ENCODE measurements at places on chromosomes 2 and 18.

DNA sequence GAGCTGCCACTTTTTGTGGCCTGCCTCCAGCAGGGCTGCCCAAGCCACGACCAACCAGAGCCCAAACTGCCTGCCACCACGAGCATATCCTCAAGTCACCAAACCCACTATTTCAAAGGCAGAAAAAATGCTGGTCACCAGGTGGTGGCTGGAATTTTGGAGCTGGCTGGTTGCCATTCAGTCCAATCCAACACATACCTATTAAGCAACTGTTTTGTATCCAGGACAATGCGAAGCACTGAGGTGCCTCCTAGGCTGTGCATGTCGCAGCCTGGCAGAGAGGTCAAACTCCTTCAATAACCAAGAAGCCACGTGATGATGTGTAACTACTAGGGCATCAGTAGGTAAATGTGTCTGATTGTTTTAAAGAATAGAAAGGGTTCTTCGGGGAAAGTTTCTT, 108.3 kb upstream of the PPP1CB start:
- no peak for DNase-seq

DNA sequence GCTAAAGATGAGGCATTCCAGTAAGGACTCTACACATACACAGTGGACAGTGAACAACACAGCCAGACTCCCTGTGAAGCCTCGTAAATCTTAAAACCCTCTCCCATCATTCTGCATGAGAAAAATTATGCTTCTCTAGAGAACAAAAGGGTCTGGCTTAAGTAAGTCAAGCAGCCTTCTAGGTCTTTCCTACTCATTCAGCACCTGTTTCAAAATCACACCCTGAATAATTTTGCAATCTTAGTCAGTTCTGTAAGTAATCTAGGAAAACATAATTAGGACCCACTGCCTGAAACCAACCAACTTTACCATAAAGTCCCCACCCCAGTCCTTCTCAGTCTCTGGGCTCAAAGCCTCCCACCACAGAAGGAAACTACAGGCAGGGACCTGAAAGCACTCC, 19.7 kb downstream of the IAH1 start:
- no peak for DNase-seq

- DNase-seq: no peak
Observed at GRCh38 chr2:148726228-148726627, 81.7 kb downstream of the EPC2 start.

GRCh38 chr18:57859314-57859713, 56.2 kb upstream of the ATP8B1 start:
- no peak for DNase-seq

DNA sequence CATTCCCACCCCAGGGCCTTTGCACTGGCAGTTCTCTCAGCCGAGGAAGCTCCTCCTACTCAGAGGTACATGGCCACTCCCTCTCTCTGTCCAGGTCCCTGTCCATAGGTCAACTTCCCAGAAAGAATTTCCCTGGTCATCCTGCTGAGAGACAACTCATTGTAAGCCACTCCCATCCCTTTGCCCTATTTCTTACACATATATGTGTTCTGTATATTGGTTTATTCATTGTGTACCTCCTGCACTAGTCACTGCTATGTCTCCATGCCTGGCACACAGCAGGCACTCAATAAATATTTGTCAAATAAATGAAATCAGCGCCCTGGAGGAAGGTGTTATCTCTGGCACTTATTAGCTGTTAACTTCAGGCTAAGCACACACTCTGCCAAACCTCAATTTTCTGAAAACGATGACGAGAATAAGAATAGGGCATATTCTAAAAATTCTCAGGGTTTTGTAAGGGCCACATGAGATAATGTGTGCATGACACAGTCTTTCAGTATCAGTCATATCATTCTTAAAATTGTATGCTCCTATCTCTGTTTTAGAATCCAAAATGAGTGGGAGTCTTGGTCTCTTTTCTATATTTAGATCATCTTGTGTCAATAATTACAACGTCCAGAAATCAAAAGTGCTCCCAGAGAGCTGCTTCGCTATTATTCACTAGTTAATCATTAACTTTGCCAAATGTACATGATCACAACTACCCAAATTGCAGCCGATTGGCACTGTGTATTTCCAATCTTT, 198.0 kb downstream of the ALK start:
- no peak for DNase-seq

DNA sequence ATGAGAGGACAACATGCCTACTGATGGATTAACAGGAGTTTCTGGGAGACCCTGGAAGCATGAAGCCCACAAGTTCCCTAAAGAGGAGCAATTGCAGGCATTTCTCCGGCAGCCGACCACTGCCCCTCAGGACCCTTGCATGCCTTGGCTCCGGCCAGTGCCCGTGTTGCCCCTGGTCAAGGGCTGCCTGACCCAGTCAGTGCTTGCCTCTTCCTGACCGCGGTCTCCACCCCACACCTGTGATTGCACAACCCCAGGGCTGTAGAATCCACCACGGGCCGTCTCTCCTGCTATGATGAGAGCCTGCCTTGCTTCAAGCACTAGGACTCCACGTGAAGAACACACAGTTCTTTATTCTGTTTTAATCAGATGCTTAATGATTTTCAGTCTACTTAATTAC, 127.5 kb downstream of the GLI2 start:
- DNase-seq: no peak

DNA sequence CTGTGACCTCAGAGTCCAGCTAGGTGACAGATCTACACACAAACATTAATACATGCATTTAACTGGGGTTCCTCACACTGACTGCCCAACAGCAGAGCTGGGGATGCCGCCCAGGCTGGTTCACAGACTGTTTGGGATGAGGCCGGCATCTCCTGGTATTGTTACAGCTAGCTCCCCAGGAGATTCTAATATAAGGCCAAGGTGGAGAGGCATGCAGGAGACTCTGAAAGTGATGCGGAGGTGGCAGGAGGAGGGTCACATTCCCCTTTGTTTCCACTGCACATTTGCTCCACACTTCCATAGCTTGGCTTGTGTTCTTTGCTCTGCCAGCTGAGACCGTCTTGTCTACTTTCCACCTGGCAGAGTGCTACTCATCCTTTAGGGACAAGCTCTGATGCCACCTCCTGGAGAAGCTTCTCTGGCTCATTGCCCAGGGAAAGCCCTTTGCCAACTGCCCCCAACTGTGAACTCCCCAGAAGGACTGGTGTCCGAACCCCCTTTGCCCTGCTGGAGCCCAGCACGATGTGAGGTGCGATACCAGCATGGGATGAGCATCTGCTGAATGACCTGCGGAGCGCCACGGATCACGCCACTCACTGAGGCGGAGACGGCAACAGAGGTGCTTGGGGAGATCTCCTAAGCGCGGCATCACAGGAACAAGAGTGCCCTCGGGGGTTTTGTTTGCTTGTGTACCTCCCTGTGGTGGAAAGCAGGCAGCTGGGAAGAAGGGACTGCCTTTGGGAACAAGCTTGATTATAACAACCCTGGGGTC, 88.8 kb downstream of the UXS1 start:
- no peak for DNase-seq

- no peak for DNase-seq
Observed at GRCh38 chr2:98901702-98902101, 34.3 kb downstream of the CRACDL start.

DNA sequence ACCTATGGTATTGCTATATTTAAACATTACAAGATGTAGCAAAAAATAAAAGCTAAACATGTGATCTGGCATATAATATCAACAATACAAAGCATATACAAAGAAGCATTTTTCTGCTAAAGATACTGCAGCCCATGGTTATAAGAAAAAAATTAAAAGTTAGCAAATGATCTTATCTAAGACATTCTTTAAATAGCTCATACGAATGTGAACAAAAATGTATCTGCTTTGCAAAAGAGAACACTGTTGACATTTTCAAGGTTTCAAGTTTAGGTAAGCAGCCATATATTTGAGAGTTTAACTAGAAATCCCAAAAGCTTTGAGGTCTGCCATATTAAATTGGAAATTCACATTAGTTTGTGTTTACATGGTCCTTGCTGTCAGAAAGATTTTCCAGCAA, 301.0 kb upstream of the SLC39A10 start:
- DNase-seq: no peak

DNA sequence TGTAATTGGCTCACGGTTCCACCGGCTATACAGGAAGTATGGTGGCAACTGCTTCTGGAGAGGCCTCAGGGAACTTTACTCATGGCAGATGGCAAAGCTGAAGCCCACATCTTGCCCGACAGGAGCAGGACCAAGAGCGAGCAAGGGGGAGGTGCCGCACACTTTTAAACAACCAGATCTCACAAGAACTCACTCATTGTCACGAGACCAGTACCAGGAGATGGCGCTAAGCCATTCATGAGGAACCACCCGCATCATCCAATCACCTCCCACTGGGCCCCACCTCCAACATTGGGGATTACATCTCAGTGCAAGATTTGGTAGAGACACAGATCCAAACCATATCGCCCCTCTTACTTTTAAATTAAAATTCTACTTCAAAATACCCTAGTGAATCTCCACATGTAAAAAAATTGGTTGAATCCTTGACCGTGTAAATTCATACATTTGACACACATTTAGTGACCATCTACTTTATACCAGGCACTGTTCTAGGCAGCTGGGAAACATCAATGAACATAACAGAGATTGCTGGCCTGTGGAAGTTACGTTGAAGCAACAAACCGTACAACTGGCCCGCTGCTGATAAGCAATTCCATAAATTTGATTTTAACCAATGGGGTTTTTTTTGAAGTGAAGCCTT, 87.6 kb downstream of the ALPK2 start:
- DNase-seq: no peak

- DNase-seq: no peak
Observed at GRCh38 chr2:232174662-232175061, 203.9 kb upstream of the ALPP start.

DNA sequence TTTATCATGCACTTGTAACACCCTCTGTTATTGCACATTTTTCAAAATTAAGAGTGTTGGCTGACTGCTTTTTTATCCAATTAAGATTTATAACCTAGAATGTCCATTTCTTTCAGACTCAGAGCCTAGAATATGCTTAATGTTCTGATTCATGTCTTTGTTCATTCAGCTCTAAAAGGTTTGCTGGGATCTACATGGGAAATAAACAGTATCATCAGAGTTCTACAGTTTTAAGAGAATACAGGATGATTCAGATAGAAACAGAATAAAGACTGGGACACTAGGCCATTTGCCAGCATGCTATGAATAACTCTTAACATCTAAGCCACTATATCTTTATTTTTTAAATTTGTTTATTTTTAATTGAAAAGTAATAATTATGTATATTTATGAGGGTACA, 713.7 kb upstream of the CHAC2 start:
- no peak for DNase-seq

- no peak for DNase-seq
Observed at GRCh38 chr2:130756053-130756873, 923 bp downstream of the AMER3 start.
